Stimulated activated naive CD4-positive, alpha-beta T cell treated with Interleukin-2 at 50 U/mL for 16 hours (primary cell): ENCODE measurements at places on chromosomes 11 and 22.

GRCh38 chr11:117830674-117831351 lies 6.3 kb upstream of the FXYD2 start:
- no peak for DNase-seq

DNA sequence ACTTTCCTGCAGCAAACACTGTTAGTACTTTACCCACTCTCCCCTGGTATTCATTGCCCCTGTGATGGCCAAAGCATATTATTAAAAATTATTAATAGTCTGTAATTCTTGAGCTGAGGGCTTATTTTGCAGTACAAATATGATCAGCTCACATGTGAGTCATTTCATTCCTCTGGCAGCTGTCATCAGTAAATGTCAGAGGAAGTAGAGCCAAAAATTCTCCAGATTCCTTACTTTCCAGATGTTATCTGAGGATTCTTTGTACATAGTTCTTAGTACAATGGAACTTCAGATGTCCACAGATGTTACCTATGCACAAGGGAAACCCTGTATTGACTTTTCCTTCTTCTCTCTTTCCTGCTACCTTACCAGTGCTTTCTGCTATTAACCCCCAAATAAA lies 12.5 kb downstream of the OR5B3 start:
- DNase-seq: no peak

GRCh38 chr11:73931039-73931645 lies 19.7 kb upstream of the DNAJB13 start:
- DNase-seq: no peak

DNA sequence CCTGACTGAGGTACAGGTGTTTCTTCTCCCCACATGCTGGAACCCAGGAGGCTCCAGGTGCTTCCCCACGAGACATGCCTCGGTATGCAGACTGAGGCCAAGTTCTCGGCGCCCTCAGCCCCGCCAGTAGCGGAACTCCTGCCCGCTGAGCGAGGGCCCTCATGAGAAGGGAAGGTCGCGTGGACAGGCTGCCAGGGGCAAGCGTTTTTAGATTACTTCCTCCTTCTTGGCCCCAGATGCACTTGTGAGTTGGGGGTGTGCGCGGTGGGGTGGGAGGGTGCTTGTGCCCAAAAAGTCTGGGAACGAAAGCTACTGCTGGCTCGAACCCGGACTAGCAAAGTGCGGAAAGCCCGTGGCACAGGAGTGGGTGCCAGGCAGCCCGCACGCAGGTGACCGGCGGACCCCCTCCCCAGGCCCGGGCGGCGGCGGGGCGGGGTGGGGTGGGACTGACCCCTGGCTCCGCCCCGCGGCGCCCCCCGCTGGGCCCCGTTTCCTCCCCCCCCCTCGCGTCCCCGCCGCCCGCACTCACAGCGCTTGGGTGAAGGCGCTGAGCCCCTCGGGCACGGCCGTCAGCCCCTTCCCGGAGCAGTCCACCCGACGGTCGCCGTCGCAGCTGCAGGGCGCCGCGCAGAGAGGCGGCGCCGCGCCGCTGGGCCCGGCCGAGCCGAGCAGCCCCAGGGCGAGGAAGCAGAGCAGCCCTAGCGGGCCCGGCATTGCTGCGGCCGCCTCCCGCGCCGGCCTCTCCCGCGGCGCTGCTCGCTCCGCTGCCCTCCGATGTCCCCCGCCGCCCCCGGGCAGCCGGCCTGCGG lies 797 bp downstream of the LGR4 start:
- peak; percentile 16 for DNase-seq

- DNase-seq: no peak
These were observed 2.9 kb downstream of the SLC37A4 start for GRCh38 chr11:119027561-119028345.

DNA sequence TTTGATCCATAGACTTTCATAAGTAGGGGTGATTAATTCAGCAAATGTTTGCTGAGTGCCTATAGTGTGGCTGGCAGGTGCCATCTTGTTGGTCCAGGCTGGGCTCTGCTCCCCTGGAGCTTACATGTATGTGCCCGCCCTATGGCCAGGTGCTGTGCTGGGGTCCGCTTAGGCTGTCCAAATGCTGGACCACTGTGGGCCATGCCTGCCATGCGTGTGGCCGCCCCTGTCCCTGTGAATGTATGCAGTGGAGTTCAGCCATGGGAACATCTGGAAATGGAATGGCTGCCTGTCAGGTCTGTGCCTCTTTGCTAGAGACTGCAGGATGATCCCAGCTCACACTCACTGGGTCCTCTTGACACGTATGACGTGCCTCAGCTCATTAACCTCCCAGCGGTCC lies 594.6 kb downstream of the TBC1D22A start:
- no peak for DNase-seq
